Central memory CD4-positive, alpha-beta T cell (primary cell): ENCODE measurements at places on chromosomes 6 and 20.

GRCh38 chr20:19015351-19016139 lies 196.9 kb upstream of the SLC24A3 start:
- no peak for DNase-seq

GRCh38 chr6:149140910-149141290 lies 176.6 kb upstream of the TAB2 start:
- peak; percentile 63 for DNase-seq

GRCh38 chr6:70604254-70604653 lies 37.5 kb downstream of the SDHAF4 start:
- no peak for DNase-seq

GRCh38 chr6:121548131-121548530 lies 112.7 kb downstream of the GJA1 start:
- no peak for DNase-seq

DNA sequence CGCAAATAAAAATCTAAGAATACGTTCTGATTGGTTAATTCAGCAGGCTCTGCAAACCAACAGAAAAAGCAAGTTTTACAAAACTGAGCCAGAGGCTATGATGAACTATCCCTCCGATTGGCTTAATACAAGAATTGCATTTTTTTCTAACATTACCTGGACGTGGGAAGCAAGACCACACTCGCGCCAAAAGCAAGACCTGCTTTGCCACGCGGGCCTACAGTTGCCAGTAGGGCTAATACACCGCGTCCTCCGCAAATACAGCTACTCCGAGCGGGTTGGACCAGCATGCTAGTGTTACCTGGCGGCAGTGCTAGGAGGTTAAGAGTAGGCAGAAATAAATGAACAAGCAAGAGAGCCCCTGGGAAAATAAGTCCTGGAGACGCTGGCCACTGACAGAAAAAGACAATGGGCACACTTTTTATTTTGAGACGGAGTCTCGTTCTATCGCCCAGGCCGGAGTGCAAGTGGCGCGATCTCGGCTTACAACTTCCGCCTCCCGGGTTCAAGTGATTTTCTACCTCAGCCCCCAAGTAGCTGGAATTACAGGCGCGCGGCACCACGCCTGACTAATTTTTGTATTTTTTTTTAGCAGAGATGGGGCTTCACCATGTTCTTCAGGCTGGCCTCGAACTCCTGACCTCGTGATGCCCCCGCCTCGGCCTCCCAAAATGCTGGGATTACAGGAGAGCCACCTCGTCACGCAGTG lies 131.9 kb upstream of the BTN3A2 start:
- DNase-seq: peak; percentile 52

DNA sequence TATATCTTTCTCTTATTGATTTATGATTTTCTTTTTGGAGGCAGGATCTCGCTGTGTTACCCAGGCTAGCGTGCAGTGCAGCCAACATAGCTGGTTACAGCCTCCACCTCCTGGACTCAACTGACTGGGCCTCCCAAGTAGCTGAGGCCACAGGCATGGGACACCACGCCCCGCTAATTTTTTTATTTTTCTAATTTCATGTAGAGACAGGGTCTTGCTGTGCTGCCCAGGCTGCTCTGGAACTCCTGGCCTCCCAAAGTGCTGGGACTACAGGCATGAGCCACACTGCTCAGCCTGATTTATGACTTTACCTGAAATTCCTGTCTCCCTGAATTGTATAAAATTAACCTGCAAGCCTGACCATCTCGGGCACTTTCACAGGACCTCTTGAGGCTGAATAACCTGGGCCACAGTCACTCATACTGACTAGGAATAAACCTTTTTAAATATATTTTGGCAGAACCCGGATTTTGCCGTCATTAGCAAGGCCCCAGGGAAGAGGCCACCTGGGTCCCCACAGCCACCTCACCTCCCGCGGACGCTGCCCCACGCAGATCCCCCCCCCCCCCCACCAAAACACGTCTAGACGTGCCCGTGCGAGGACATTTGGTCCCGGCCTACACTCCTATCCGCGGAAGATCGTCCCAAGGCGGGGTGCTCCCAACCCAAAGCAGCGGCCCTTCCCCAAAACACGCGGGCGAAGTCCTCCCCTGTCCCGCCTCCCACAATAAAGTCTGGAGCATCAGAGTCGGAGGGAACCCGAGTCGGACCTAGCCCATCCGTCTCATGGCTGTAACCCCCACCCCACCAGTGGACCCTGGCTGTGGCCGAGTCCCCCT lies 902 bp downstream of the ZNF337 start:
- no peak for DNase-seq

- DNase-seq: no peak
Observed at GRCh38 chr6:111588366-111588765, 17.3 kb downstream of the TRAF3IP2 start.

- no peak for DNase-seq
Observed at GRCh38 chr6:146312608-146313007, 231.0 kb upstream of the RAB32 start.

DNA sequence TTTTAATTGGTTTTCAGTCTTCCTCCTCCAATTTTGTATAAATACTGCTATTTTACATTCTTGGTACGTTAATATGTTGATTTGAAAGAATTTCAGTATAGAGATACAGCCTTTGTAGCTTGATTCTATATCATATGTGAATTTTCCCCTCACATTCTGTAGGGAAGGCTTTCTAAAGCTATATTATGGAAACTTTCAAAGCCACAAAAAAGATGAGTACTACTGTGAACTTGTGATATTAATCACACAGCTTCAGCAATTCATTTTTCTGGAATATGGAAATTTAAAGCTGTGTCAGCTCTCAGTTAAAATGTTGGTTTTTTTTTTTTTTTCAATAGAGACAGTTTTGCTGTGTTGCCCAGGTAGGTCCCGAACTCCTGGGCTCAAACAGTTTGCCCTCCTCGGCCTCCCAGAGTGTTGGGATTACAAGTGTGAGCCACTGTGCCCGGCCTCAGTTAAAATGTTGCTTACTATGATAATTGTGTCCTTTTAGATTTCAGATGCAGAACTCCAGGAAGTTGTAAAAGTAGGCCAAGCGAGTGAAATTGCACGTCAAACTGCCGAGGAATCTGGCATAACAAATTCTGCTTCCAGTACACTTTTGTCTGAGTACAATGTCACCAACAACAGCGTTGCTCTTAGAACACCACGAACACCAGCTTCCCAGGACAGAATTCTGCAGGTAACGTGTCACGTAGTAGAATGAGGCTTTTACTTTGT lies 20.6 kb downstream of the CDC5L start:
- no peak for DNase-seq

DNA sequence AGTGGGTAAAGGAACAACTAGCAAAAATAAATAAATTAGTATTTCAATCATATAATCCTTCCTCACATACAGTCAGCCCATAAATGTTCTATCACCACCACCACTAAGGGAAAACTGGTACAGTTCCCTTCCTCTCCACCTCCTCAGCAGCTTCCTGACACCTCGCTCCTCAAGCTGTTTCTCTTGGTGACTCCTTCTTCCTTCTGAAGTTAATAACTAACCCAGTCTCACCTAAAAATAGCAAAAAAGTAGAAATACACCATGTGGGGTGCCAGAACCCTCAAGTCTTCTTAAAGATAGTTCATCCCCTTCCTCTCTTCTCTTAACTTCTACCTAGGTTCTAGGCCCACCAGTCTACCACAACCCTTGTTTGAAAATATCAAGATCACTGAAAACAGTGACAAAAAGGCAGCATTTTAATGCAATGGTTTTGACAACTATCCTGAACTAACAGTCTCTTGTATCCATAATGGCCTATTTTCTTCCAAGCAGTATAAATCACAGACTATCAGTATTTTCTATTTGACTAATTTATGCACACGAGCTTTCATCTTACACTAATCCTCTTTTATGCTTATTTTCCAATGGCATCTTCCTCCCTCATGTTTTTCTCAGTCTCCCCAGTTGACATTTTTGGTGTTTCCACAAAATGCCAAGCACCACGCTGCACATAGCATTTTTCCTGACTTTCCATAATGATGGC lies 85.5 kb downstream of the KHDC1L start:
- no peak for DNase-seq

DNA sequence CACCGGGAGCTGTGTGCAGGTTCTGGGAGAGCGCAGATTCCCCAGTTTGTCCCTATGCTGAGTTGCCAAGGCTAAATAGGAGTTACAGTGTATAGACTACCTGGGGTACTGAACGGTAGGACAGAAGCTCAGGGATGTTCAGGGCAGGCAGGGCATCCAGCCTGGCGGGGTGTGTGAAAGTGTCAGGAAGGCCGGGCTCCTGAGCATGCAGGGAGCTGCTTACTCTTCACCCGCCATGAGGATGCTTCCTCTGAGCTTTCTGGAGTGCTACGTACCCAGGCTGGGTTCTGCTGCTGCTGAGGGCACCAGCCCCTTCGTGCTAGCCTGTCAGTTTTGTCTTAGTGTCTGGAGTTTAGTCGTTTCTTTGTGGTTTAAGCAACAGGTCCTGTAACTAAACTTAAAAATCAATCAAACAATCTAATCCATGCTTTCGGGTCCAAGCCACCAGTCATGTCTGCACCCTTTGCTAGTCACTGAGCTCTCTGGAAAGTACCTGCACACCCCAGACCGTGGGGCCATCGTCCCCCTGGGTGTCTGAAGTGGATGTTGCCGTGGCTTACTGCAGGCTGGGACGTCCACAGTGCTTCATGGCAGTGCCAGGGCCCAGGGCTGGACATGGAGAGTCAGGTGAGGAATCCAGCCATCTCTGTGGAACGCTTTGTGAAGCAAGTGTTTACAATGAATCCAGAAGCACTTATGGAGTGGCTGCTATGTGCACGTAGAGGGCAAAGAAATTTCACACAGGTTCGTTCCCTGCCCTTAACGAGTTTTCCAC lies 220.3 kb upstream of the SNX9 start:
- no peak for DNase-seq

GRCh38 chr20:45823949-45824835 lies 2.9 kb downstream of the TNNC2 start:
- peak; percentile 39 for DNase-seq

DNA sequence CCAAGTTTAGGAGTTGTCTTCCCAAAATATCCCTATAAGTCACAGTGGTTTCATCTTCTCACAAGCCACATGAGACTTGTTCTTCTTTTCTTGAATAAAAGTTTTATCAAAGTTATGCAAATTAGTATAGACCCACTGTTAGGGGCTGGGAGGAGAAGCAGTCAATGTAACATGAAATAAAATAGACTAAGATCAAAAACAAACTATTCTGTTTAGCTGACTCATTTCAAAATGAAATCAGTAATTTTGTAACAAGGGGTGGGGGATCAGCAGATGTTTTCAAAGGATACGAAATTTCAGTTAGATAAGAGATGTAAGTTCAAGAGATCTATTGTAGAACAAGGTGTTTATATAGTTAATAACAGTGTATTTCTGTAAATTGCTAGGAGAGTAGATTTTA lies 339.6 kb upstream of the PRDM1 start:
- no peak for DNase-seq

DNA sequence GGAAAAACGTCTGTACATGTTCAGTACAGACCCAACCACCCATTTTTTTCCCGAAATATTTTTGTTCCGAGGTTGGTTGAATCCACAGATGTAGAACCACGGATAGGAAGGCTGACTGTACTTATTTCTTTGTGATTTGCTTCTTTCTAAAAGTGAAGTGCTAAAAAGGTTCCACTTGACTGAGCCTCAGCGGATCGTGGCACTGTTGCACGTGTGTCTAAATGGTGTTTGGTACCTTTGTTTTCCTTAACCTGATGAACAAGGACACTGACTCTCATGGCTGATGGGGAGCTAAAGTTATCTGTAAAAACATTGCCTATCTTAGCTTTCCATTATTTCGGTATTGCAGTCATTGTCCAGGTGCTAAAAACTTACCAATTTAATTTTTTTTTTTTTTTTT lies 6.2 kb downstream of the BPHL start:
- no peak for DNase-seq
